ENCODE measurements at places on chromosomes 7 and 10.

GRCh38 chr7:25353732-25354131, 125.4 kb upstream of the NPVF start:
- no peak for DNase-seq

DNA sequence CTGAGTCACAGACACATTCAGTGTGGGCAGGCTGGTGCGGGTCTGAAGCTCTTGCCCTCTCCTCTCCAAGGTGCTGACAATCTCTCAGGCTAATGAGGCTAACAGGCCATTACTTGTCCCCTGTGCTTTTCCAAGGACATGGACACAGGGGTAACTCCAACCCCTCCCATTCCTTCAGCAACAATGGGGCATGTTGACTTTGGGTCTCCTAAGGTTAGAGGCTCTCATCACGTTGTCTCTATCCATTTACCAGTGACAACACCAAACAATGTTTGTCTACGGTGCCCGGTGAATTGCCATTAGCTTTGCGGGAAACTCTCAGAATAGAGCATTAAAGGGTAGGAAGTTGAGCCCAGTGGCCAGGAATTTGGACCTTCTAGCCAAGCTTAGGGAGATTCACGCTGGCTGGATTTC, 101.6 kb upstream of the TNS3 start:
- no peak for DNase-seq

DNA sequence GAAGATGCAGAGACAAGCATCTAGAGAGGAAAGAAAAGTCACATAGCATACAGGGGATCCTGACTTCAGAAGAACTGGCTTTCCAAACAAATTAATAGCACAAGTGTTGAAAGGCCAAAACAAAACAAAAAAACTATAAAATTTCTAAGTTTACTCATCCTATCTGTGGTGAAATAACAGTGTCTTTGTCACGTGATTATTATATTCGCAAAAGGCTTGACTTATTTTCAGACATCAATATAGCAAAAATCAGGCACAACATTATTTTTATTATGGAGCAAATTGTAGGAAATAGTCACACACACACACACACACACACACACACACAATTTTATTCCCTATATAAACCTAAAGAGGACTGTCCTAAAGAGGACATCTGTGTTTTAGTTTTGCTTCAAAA, 272.3 kb downstream of the CNTNAP2 start:
- DNase-seq, result no peak

- no peak for DNase-seq
These were observed 1.9 kb downstream of the ERV3-1 start for GRCh38 chr7:65004575-65004974.

DNA sequence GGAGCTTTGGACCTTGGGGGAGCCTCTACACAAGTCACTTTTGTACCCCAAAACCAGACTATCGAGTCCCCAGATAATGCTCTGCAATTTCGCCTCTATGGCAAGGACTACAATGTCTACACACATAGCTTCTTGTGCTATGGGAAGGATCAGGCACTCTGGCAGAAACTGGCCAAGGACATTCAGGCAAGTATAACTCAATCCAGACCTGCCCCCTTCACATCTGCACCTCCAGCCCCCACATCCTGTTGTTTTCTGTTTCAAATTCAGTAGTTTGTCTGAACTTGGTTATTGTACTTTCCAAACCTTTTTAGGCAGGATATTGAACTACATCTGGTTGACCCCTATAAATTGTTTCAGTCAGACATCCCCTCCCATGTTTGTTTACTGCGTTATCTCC, 62.4 kb upstream of the CC2D2B start:
- DNase-seq, result no peak

GRCh38 chr7:128164061-128164954, 76.8 kb upstream of the LEP start:
- peak; percentile 99 for DNase-seq

DNA sequence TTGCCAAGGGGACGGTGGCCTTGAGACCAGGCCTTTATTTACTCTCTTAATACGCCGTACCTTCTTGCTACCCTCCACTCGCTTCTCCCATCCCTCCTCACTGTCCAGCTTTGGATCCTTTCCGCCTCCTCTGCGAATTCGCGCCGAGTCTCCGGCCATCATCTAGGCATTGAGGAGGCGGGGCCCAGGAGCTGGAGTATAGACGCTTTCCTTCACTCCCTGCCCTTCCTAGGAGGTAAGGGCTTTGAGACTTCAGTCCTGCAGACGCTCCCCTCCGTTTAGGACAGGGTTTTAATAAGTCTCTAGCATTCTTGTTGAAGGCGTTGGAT, 538 bp downstream of the TFAM start:
- peak; percentile 38 for DNase-seq

- no peak for DNase-seq
These were observed 43.6 kb downstream of the LAMB4 start for GRCh38 chr7:108086546-108086945.

DNA sequence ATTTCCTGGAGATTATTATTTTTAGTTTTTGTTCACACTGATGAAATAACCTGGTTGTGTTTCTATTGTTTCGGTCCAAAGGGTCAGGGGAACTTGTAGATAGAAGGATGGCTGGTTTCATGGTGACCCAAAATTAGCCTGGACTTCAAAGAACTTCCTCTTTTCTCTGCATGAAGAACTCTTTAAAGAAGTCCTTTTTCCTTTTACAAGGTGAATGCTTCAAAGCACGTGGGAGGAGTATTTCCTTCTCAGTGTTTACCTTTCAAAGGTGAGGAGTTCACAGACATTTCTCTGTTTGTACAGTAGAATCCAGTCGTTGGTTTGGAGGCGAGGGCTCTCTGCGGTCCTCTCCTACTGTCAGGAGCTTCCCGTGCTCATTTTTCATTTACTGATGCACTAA, 561.7 kb downstream of the GATA3 start:
- DNase-seq, result peak; percentile 69

GRCh38 chr10:118449521-118449920, 107.4 kb upstream of the FAM204A start:
- no peak for DNase-seq

- no peak for DNase-seq
These were observed 343.9 kb upstream of the LRGUK start for GRCh38 chr7:133783276-133783675.

DNA sequence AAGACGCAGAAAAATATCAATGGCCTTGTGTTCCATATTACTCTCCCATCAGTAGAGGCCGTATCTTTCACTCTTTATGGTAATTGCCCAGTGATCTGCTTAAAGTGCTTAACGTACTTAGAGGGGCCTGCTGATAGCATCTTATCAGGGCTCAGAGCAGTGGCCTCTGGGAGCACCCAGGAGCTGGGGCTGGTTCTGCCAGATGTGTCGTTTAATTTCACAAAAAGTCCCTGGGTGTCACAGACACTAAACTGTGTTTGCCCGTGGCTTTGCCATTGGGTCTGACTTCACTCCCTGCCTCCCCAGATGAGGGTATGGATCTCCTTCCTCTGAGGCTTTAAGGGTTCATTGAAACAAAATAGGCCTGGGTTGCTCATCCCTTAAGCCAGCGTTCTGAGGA, 435.3 kb downstream of the GATA3 start:
- no peak for DNase-seq

GRCh38 chr7:1579481-1580421, 9.9 kb upstream of the PSMG3 start:
- DNase-seq, result peak; percentile 33

DNA sequence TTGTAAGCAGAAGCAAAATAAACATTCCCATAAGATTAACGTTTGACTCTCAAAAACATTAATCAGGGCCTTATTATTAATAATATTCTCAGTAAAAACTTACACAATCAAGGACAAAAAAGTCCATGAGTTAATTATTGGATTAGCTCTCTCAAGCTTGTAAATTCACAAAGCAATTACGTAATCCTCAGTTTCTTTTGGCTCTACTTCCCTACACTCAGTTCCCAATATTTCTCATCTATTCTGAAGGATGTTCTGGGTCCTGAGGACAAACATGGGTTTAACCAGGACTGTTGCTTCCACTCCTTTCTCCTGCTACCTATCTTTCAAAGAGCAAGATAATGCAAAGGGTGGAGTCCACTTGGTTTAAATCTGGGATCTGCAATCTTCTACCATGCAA, 15.1 kb downstream of the FBXL13 start:
- no peak for DNase-seq

DNA sequence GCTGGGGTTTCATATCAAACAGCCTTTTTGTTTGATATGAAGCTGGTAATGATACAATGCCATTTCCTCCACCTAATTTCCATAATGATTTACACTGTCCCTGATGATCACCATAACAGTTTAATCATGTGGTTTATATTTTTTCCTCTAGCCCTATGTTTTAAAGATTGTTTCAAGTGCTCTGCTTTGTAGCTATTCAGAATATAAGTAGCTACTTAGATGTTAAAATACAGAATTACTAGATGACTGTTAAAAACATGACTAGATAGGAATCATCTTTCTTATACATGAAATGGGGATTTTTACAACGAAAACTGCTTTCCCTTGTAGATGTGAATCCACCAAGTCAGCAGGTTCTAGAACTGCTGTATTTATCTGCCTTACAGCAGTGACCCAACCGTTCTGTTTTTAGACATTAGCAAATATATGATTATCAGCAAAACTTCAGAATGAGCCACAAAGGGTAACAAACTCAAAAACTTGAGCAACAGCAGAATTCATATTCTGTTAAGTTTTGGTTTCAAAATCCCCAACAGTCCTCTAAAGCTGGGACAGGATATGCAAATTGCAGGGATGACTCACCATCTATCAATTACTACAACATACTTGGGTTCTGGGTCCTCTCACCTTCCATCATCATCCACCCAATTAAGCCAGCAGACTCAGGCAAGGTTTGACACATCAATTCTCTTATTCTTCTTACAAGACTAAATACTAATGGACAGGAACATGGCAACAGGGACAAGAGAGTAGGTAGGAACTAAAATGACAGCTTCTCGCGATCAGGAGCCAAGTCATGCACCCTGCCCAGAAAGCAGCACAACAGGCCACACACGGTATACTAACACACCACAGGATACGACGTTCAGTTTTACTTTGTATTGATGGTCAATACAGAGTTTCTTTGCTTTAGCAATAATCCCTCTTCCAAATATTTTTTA, 83.9 kb downstream of the PIP4K2A start:
- peak; percentile 68 for DNase-seq

DNA sequence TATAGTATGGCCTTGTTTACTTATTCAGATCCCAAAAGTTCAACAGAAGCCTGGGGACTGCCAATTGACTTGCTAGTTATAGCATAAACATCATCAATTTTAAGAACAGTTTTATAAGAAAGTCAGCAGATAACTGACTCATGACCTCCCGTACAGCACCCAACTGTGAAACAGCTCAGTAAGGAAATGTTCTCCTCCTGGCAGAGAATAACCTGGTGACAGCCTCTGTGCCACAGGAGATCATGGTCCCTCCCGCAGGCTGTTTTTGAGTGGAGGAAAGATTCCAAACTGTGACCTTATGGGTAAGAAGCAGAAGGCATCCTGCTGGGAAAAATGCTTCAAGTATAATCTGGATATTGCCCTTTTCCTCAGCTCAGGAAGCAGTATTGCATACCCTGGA, 182.5 kb downstream of the SEMA3D start:
- no peak for DNase-seq

DNA sequence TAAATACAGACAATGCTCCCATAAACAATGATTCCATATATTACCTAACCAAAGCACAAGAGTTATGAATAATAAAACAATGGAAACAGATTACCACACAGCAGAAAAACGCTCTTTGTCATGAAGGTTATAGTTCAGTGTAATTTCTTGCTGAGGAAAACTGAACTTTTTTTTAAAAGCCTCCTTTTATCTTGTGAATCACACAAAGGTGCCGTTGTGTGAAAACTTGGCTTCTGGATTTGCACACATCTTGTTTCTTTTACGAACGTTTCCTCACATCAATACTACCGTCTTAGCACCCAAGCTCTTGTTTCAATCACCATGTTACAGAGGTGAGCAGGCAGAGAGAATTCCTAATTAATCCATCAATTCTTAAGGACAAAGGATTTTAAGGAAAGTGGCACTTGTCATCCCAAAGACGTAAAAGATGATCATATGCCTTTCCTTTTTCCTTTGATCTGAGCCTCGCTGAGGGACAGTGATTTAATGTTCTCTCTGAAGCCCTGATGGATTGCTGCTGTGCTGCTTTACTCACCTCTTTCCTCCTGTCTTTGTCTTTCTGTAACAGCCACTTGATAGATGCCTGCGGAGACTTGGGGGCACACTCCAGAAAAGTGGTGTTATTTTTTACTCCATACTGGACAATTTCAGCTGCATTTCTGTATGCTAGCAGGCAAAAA, 110.1 kb downstream of the CD36 start:
- DNase-seq, result no peak

GRCh38 chr7:123070702-123071286, 75.3 kb upstream of the TAS2R16 start:
- DNase-seq, result peak; percentile 8

DNA sequence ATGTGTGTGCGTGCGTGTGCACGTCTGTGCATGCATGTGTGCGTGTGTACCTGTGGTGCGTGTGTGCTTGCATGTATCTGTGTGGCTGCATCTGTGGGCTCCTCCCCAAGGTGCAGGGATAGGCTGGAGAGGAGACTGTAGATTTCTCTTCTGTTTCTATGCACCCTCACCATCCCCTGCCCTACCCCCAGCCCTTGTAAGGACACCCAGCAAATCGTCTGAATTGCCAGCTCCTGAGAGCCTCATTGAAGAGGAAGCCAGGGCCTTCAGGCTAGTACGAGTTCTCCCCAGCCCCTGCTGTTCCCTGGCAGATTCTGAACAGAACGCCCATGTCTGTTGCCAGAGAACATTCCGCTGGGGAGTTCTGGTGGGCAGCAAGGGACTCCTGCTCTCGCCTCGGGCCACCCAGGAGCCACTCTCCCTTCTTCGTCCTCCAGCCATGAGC, 17.0 kb upstream of the TRIM8 start:
- peak; percentile 39 for DNase-seq

DNA sequence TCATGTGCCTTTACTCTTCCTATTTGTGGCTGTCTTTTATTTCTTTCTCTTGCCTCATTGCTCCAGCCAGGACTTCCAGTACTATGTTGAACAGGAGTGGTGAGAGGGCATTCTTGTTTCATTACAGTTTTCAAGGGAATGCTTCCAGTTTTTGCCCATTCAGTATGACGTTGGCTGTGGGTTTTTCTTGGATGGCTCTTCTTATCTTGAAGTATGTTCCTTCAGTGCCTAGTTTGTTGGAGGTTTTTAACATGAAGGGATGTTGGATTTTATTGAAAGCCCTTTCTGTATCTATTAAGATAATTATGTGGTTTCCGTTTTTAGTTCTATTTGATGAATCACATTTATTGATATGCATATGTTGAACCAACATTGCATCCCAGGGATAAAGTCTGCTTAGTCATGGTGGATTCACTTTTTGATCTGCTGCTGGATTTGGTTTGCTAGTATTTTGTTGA, 96.8 kb downstream of the GLCCI1 start:
- DNase-seq, result no peak

- DNase-seq, result no peak
These were observed 7.4 kb downstream of the ARHGAP21 start for GRCh38 chr10:24716295-24716694.
